T-helper 2 cell (primary cell): ENCODE measurements at places on chromosomes 1 and 21.

- DNase-seq, result no peak
Observed at GRCh38 chr1:227998374-227999055, 8.3 kb upstream of the WNT3A start.

DNA sequence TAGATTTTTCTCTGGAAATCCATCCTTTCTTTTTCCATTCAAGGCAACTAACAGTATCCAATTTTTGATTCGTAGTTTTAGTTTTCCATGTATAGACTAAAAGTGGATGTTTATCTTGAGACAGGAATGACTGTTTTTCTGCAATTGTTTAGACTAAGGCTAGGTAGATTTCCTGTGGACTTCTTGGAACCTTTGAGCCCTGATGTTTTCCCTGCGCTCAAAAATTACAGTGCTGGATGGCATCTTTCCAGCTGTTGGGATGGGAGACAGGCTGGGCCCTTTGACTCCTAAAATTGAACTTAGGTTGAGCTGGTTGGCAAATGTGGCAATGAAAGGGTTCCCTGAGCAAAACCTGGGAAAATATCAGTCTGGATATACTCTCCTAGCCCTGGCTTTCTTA, 180.4 kb downstream of the DHRS3 start:
- no peak for DNase-seq

DNA sequence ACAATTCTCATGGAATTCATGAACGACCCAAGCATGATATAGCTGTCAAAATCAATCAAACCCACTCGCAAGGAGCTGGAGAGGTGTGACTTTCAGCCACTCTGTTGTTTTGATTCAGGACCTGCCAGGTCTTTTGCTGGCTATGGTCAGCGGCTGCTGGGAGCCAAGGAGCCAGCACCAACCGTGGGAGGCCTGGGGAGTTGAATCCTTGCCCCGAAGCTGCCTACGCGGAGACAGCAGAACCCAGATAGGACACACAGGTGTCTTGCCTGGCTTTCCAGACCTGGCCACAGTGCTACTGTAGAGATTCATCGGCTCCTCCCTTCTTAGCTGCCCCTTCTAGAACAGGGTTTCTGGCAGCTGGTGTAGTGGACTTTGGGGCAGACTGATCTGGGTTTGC, 42.7 kb downstream of the ZSCAN20 start:
- no peak for DNase-seq

GRCh38 chr1:36792292-36792691, 242.0 kb downstream of the GRIK3 start:
- no peak for DNase-seq

DNA sequence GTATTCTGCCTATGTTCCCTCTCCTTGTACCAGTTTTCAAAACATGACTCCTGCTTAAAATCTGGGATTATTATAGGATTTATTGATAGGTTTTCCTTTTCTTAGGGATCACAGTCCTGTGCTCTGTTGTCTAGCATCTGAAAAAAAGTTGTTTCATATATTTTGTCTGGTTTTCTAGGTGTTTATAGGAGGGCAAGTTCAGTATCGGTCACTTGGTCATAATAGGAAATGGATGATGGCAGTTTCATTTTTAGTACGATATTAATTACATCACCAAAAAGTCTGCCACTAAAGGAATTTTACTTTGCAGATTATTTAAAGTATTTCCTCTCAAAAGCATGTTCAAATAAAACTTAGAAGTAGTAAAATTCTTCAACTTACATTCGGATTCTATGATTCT, 94.4 kb downstream of the RASAL2 start:
- no peak for DNase-seq

GRCh38 chr21:37507716-37508115, 141.1 kb downstream of the DYRK1A start:
- DNase-seq, result no peak

DNA sequence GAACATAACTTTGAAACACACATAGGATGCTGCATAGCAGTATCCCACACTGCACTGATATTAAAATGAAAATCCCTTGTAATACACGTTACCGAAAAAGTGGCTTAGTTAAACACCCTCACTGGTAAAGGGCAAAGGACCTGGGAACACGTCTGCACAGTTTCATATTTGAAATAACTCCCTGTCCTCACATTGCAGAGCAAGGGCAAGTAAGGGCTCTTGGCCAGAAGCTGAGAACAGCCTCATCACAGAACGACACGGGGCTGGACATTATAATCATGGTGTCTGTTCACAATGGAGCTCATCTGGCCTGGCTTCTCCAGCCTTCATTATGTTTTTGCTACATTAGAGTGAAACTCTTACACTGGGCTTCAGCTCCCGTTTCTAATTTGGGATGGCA, 207.0 kb downstream of the PCP4 start:
- no peak for DNase-seq
